ENCODE measurements at places on chromosomes 16 and 17.

GRCh38 chr17:37170881-37171425 is 204.8 kb upstream of the C17orf78 start:
- DNase-seq = no peak

DNA sequence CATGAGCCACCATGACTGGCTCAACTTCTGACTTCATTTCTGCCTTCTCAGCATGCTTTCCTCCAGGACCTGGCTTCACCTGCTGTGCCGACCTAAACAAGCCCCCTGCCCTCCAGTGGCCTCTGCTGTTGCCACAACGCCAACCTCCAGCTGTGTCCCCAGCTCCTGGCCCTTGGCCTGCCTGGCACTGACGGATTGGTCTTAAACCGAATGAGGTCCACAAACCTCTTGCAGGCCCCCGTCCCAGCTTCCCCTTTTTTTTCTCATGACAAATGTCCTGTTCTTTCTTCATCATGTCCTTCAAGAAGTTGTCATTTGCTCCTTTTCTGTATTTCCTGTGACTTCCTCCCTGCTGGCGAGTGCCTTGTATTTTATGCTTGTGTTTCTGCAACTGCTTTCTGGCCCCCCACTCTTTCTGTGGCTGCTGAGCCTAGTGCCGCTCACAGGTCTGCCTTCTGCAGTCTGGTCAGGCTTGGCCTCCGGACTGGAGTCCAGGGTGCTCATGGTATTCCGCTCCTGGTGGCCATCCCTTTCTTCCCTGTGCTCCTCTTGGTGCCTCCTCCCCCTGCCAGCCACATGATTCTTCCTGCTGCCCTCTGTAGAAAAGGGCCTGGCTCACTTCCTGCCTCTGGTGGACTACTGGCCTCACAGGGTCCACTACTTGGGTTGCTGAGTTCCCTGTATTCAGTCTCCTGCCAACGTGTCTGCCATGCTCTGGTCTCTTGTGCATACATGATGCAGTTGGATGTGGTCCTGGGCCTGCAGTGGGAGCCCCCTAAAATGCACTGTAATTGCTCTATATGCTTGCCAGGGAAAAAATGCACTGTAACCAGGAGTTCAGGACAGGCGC is 2.9 kb downstream of the ATP6V0C start:
- no peak for DNase-seq

- DNase-seq = no peak
These were observed 3.4 kb downstream of the SPNS1 start for GRCh38 chr16:28977703-28978662.

DNA sequence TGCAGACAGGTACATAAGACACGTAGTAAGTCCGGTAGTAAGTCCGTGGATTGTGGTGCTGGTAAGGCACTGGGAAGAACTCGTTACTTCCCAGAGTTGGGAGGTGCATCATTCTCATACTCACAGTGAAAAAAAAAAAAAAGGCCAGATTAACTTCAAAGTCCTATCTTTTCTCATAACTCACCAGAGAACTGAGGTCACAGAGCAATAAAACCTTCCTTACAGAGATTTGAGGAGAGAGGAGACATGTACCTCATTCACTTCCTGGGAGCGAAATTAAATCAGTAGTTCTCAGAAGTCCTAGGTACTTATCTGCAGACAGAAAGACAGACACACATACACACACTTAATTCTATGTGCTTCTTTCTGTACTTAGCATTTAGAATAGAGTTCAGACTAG is 22.5 kb downstream of the MPHOSPH6 start:
- no peak for DNase-seq

DNA sequence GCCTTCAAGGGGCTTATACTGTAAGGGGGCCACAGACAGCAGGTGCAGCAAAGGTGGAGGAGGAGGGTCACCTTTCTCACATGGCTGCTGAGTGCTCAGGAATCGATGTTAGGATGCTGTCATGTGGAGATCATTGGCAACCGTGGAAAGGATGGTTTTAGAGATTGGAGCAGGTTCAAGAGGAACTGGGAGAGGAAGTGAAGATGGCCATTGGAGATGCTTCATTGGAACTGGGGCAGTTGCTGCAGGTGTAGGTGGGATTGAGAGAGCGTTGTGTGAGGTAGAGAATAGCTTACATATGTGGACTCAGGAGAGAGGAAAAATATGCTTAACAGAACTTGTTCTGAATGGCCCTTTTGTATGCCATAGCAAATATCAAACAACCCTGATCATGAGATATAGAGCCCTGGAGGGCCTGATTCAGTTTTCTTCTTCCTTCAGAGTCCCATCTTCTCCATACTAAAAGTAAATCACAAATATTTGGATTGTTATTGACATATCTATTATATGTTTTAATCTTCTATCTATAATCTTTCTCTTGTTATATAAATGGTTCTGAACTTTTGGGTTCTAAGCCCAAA is 40.8 kb downstream of the LDHD start:
- no peak for DNase-seq

DNA sequence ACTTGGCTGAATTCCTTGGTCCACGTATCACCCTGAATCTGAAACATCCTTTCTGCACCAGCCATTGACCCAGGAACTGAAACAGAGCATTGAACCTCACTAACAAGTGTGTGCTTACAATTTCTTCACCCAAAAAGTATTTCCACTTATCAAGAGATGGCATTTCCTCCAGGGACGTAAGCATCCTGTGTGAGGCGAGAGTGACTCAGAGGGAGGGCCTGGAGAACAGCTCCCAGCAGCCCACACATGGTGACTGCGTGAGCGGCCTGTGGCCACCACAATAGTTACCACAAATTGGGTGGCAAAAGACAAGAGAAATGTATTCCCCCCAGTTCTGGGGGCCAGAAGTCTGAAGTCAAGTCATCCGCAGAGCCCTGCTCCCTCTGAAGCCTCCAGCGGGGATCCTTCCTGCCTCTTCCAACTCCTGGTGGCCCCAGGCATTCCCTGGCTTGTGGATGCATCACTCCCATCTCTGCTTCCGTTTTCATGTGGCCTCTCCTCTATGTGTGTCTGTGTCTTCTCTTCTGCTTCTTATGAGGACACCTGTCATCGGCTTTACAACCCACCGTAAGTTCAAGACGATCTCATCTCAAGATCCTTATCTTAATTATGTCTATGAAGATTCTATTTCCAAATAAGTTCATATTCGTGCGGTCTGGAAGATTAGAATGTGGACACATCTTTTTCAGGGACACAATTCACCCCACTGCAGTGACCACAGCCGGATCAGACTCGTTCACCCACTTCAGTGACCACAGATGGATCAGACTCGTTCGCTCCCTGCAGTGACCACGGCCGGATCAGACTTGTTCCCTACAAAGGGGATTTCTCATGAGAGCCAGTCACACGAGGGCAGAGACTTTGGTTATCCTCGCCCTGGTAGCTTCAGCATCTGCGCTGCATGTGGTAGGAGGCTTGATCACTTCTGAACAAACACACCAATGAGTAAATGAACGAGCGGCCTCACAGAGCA is 122.6 kb upstream of the FOXF1 start:
- no peak for DNase-seq

GRCh38 chr17:58504826-58505351 is 9.5 kb downstream of the MTMR4 start:
- DNase-seq = no peak

- no peak for DNase-seq
These were observed 231.0 kb downstream of the C16orf95 start for GRCh38 chr16:87086156-87086555.

Data from esophagus squamous epithelium (tissue), 5 donors.